ENCODE measurements at places on chromosomes 1 and 21. TPM values are rescaled to one million over a fixed set of nuclear protein-coding genes. Genes with fewer than 3 reads are reported as not detected.

The LEFTY1 gene
- total RNA-seq: not detected

DNA sequence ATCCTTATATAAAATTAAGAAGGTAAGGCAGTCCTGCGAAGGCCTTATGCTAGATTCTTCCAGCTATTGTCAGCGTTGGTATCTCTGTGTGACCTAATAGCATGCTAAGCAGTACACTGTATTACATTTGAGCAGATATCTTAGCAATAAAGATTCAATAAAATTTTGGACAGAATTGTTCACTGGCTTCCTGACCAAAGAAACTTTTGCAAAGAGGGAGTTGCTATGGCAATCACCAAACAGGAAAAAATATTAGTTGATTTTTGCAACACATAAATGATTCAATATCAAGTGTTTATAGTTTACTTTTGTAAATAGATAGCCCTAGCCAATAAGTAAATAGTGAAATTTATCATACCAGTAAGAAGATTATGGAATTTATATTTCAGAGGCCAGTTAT, 31.0 kb upstream of the PLEKHO1 start:
- no peak overlapping the region for H3K4me3 ChIP-seq
- H3K27ac ChIP-seq: no peak overlapping the region
- no peaks in the 10 kb centered on the region for H3K4me1 ChIP-seq
- H3K27me3 ChIP-seq: no peaks in the 10 kb centered on the region
- DNase-seq: no peak

The DVL1 gene
- 35.2 TPM for total RNA-seq

- DNase-seq: no peak
- no peak overlapping the region for H3K4me3 ChIP-seq
- H3K4me1 ChIP-seq: no peaks in the 10 kb centered on the region
- H3K27me3 ChIP-seq: peaks cover 53% of the 10 kb centered on the region
- no peaks in the 10 kb centered on the region for H3K36me3 ChIP-seq
Measured at GRCh38 chr1:15141935-15142539, 11.5 kb upstream of the TMEM51 start.

DNA sequence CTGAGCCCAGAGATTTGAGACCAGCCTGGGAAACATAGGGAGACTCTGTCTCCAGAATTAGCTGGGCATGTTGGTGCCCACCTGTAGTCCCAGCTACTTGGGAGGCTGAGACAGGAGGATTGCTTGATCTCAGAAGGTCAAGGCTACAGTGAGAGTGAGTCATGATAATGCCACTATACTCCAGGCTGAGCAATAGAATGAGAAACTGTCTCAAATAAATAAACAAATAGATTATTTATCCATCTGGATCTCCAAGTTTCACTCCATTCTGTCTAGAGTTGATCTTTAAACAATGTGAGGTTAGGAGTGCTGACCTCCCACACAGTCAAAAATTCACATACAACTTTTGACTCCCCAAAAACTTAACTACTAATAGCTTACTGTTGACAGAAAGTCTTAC, 106.8 kb upstream of the PALMD start:
- H3K4me1 ChIP-seq: peaks cover 4% of the 10 kb centered on the region
- H3K27me3 ChIP-seq: peaks cover 8% of the 10 kb centered on the region
- DNase-seq: no peak
- H3K36me3 ChIP-seq: no peaks in the 10 kb centered on the region
- H3K27ac ChIP-seq: no peak overlapping the region

- H3K27ac ChIP-seq: peak overlapping the region; percentile 18
- no peaks in the 10 kb centered on the region for H3K36me3 ChIP-seq
- H3K4me1 ChIP-seq: peaks cover 25% of the 10 kb centered on the region
- DNase-seq: no peak
- peaks cover 3% of the 10 kb centered on the region for H3K27me3 ChIP-seq
- H3K4me3 ChIP-seq: no peak overlapping the region
Measured at GRCh38 chr1:201791779-201792173, 37.2 kb upstream of the IPO9 start.

The OVAAL gene
- not detected for total RNA-seq

DNA sequence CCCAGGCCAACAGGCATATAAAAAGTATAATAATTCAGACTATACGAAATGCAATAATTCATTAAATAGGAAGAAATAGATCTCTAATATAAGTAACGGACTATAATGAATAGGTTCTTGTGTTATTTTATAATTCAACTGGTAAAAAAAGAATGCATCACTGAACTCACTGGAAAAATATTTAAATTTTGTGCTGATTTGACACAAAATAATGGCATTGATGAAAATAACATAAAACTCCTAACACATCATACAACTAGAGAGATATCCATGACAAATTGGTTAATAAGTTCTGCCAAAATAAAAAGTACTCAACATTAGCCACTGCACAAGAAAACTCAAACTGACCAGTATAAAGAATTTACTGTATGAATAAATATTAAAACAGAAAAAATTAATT, 57.1 kb upstream of the RAB4A start:
- H3K4me3 ChIP-seq: no peak overlapping the region
- H3K27me3 ChIP-seq: peaks cover 12% of the 10 kb centered on the region
- no peaks in the 10 kb centered on the region for H3K36me3 ChIP-seq
- DNase-seq: no peak

DNA sequence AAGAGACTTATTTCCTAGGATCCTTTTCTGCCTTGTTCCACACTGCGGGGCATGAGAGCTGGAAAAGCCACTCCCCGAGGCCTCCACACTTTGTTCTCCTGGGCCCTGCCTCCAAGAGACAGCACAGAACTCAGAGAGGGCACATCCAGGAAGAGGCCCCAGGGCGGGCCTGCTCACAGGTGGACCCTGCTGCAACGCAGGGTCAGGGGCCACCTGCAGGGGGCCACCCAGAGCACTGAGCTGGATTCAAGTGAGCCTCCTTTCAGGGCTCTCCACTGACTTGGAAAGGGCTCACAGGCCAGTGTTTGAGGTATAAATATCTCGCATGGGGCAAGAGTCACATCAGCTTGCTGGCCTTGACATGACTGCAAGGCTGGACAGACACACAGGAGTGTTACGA, 4.8 kb downstream of the RGS16 start:
- H3K36me3 ChIP-seq: peaks cover 5% of the 10 kb centered on the region
- no peak overlapping the region for H3K27ac ChIP-seq
- H3K4me1 ChIP-seq: peaks cover 2% of the 10 kb centered on the region

The FAAH gene
- 3.1 TPM for total RNA-seq

- H3K27me3 ChIP-seq: no peaks in the 10 kb centered on the region
- H3K4me1 ChIP-seq: peaks cover 17% of the 10 kb centered on the region
- peak overlapping the region; percentile 12 for H3K27ac ChIP-seq
- H3K36me3 ChIP-seq: peaks cover 39% of the 10 kb centered on the region
Measured at GRCh38 chr21:33901412-33902288, 14.0 kb downstream of the ATP5PO start.

GRCh38 chr1:205945069-205945468, 1.8 kb upstream of the SLC26A9 start:
- H3K27me3 ChIP-seq: peaks cover 36% of the 10 kb centered on the region
- no peak overlapping the region for H3K4me3 ChIP-seq
- H3K4me1 ChIP-seq: no peaks in the 10 kb centered on the region
- H3K27ac ChIP-seq: no peak overlapping the region

DNA sequence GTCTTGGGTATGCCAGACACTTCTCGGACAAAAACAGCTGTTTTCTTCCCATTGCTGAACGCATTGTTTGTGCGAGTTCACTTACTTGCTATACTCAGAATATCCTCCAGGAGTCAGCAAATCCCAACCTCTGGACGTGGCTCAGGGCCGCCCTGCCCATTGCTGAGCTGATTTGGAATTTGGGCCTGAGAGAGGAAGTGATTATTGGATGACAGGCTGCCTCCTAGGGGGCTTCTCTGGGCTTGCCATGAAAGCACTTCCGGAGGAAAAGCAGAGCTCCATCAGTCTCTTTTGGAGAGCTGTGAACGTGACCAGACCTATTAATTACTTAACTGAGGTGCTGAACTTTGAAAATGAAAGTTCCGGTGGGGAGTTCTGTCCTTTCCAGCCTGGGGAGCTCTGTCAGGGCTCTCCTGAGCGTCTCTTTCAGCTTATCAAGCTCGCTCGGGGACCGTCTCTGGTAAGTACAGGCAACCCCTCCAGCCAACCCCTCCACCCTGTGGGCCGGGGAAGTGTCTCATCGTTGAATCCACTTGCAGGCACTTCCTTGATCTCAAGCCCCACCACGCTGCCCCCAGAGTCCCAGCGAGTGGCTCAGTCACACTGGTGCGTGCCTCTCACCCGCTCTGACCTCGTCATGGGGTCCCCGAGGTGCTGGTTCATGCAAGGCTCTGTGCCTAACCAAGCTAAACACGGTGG, 76.9 kb downstream of the CLIC6 start:
- DNase-seq: peak; percentile 66
- no peak overlapping the region for H3K4me3 ChIP-seq
- no peaks in the 10 kb centered on the region for H3K36me3 ChIP-seq

- H3K4me1 ChIP-seq: peaks cover 34% of the 10 kb centered on the region
- H3K27ac ChIP-seq: peak overlapping the region; percentile 8
- H3K4me3 ChIP-seq: no peak overlapping the region
- peaks cover 12% of the 10 kb centered on the region for H3K36me3 ChIP-seq
- no peaks in the 10 kb centered on the region for H3K27me3 ChIP-seq
Measured at GRCh38 chr1:52641307-52641706, 8.3 kb downstream of the SHISAL2A start.

The CDC42BPA gene
- 1.3 TPM for total RNA-seq

DNA sequence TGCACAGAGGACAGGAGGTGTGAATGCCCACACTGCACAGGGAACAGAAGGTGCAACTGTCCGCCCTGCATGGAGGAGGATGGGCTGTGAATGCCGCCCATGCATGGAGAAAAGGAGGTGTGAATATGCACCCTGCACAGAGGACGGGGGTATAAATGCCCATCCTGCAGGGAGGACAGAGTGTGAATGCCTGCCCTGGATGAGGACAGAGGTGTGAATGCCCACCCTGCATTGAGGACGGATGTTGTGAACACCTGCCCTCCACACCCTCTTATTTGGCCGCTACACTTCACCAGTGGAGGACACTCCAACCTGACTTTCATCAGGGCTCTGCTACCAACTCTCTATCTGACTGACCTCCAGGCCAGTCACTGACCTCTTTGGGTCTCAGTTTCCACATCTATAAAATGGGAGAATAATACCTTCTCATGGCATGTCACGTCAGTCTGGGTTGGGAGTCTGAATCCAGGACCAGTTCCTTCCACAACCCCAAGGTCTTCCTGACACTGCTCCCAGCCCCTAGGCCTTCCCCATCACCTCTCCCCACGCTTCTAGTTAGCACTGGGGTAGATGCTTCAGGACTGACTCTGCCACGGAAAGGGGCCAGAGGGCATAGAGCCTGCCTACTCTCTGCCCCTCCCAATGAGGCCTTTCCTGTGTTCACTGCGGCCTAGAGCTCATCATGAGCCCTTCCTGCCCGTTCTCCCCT, 28.4 kb downstream of the ZBTB17 start:
- DNase-seq: no peak
- H3K4me1 ChIP-seq: peaks cover 58% of the 10 kb centered on the region
- peak overlapping the region; percentile 53 for H3K27ac ChIP-seq

- H3K4me3 ChIP-seq: no peak overlapping the region
Measured at GRCh38 chr1:229420765-229421164, 13.1 kb downstream of the ACTA1 start.

DNA sequence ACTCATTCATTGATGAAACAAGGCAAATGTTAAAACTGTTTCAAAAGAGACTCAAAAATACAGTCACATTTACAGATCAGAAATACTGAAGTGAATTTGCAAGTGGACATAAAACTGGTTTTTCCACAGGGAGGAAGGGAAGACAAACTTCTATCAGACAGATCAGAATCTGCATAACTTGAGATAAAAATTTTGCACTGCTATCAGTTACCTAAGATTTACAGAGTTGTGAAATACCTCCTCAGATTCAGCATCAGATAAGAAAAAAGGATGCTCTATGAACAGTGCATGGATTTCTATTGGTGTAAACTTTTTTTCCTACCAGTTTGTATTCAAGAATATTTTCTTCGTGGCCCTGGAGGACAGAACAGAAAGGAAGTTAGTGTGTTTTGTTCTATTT, 575.4 kb downstream of the RWDD3 start:
- H3K4me1 ChIP-seq: no peaks in the 10 kb centered on the region
- H3K27me3 ChIP-seq: no peaks in the 10 kb centered on the region
- no peak overlapping the region for H3K27ac ChIP-seq
- no peak for DNase-seq
- H3K36me3 ChIP-seq: no peaks in the 10 kb centered on the region

The PADI3 gene
- total RNA-seq: not detected

GRCh38 chr1:100299521-100300222, 33.7 kb downstream of the RTCA start:
- H3K4me1 ChIP-seq: peaks cover 23% of the 10 kb centered on the region
- peaks cover 12% of the 10 kb centered on the region for H3K36me3 ChIP-seq
- no peak overlapping the region for H3K4me3 ChIP-seq
- H3K27ac ChIP-seq: peak overlapping the region; percentile 20

DNA sequence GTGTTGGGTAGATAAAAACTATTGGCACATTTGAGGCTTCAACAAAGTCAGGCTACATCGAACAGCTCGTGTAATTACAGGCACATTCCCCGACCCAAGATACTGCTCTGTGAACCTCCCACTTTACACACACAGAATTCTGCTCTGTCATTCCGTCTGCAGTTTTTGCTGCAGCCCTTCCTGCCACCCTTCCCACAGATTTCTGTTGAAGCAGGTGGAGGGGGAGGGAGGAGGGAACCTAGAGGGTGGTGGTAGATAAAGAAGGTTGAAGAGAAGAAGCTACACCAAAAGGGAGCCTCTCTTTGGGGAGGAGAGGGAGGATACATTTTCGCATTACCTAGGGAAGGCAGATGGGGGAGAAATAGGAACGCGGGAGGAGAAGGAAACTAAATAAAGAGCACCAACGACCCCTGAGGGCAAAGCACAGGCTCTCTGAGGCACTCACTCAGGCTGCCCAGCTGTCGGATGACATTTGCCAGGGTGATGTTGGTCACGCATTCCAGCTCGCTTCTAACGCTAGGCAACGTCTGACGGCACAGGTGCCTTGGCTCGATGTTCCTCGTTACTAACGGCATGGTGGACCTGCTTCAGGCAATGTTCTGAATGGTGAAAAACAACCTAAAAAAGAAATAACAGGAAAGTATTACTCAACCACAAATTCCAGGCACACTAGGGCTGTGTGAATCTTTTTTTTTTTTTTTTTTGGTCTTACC, 36.0 kb downstream of the GPR3 start:
- no peaks in the 10 kb centered on the region for H3K27me3 ChIP-seq
- peak overlapping the region; percentile 14 for H3K27ac ChIP-seq
- H3K36me3 ChIP-seq: peaks cover 22% of the 10 kb centered on the region
- H3K4me3 ChIP-seq: no peak overlapping the region
- no peak for DNase-seq
- H3K4me1 ChIP-seq: peaks cover 44% of the 10 kb centered on the region

- no peaks in the 10 kb centered on the region for H3K36me3 ChIP-seq
- no peak for DNase-seq
- H3K27me3 ChIP-seq: no peaks in the 10 kb centered on the region
- H3K4me3 ChIP-seq: no peak overlapping the region
- H3K27ac ChIP-seq: no peak overlapping the region
Measured at GRCh38 chr1:195956845-195957244, 651.4 kb downstream of the KCNT2 start.

- no peak overlapping the region for H3K27ac ChIP-seq
- DNase-seq: no peak
- H3K4me3 ChIP-seq: no peak overlapping the region
- H3K4me1 ChIP-seq: peaks cover 6% of the 10 kb centered on the region
Measured at GRCh38 chr21:23853796-23854379, 1753.4 kb downstream of the MRPL39 start.
